ENCODE measurements at places on chromosomes 12 and 14.

DNA sequence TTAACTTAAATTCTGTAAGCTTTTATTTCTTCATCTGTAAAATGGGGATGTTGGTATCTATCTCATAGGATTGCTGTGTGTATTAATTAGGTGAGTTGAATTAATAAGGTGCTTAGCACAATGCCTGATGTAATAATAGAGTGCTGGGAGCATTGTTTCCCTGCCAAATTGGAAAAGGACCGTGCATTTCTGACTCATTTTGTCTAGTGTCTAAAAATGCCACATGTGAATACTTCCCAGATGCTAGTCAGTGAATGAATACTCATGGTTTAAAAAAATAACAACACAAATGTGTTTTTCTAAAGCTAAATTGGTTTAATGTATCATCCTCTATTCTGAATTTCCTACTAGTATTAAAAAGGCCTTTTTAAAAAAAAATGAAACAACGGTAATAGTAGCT is 45.4 kb upstream of the NEDD1 start:
- no peak for DNase-seq

- peak; percentile 40 for DNase-seq
Measured at GRCh38 chr14:70045844-70046535, 142.8 kb downstream of the SLC8A3 start.

- peak; percentile 31 for DNase-seq
Measured at GRCh38 chr14:68137704-68138619, 318.4 kb downstream of the RAD51B start.

- peak; percentile 72 for DNase-seq
Measured at GRCh38 chr12:56628671-56629458, 1.3 kb downstream of the BAZ2A start.

- DNase-seq: peak; percentile 50
Measured at GRCh38 chr14:55107766-55108554, 21.1 kb upstream of the LGALS3 start.

DNA sequence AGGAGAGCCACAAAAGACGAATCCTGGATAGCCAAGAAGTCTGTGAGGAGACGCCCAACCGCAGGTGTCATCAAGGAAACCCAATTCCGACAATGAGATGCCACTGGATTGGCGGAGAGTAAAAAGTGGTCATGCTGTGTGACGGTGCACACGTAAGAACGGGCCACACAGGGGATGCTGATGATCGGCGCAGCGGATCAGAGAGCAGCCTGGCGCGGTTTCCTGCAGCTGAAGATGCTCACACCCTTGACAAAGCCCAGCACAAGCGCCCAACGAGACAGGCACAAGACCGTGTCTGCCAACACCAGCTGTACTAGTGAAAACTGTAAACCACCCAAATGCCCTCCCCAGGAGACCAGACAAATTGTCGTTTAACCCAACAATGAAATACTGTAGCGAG is 55.8 kb downstream of the CCDC85C start:
- no peak for DNase-seq

DNA sequence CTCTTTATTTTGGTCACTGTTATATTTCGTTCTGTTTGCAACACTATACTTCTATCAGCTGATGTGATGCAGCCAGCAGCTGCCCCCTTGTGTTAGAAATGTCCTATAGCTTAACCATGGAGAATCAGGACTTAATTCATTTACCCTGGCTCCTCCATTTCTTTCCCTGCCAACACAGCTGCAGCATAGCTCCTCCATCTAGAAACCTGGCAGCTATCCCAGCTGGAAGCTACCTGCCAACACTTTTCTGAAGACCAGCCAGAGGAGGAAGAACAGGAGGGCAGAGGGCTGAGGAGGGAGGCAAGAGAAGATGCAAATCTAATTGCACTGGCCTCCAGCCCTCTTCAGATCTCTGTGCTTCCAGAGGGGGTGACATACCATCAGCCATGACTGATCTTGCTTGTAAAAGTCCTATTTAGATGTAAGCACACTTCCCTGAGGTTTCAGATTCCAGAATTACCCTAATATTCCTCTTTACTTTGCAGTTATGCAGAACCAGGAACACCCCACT is 156.8 kb upstream of the TMEM260 start:
- peak; percentile 16 for DNase-seq

DNA sequence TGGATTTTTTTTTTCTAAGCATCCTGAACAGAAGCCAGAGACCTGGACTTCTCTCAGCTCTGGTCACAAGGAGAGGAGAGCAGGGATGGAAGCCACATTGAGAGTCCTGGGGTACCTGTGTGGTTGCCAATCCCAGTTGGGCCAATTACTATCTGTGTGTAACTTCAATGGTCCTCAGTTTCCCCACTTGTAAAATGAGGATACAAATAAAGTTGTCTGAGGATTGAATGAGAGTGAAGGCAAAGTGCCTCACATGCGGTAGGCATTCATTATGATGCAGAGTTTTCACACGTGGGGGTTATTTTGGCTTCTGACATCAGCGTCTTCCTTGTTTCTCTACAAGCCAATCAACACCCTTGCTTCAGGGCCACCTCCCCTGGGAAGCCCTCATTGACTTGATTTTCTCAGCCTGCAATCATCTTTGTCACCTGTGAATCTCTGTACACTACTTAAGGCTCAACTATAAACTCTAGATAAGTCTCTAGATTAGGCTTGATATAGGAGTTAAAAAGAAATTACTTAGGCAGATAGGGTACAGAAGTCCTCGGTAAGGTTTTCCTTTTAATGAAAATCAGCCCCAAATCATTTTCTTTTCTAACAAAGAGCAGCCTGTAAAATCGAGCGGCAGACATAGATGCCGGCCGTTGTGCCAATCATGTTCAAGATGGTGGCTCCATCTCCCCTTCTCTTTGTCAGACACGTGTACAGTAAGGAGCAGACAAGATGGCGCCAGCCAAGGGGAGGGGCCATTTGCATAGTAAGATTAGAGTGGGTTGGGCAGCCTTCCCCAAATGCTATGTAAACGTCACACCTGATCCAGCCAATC is 37.8 kb upstream of the FICD start:
- no peak for DNase-seq

GRCh38 chr12:94954948-94955592 is 48.4 kb downstream of the NDUFA12 start:
- no peak for DNase-seq

DNA sequence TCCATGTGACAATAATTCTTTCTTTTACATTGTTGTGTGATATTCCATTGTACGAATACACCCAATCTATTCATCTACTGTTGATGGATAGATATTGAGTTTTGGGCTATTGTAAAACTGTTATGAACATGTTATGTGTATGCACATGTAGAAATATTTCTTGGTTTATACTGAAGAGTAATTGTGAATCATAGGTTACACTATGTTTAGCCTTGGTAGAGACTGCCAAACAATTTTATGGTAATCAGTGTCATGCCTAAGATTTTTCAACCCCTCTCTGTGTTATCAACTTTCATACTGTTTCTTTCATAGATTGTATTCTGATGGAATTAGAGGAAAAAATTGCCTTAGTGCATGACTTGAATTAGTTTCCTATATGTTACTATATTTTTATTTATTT is 39.5 kb downstream of the FRMD6 start:
- DNase-seq: no peak

GRCh38 chr14:68820999-68821683 is 28.3 kb upstream of the ZFP36L1 start:
- peak; percentile 11 for DNase-seq

DNA sequence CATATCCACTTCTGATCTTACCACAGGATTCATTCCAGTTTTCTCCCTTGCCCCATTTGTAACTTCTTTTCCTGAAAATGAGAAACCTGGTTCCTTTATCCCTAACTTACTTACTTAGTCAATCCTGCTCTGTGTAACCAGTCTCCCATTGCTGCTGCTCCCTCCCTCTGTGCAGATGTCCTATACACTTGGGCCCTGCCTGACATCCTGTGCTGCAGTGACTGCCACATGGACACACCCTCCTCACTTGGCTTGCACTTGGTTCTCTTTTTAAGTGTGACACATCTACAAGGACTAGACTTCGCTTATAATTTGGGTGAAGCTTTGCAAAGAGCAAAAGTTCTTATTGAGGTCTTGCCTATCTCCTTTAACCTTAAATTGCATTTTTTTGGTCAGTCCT is 51.4 kb downstream of the FGD4 start:
- DNase-seq: no peak

GRCh38 chr14:87628129-87628528 is 364.9 kb downstream of the GALC start:
- DNase-seq: no peak

- DNase-seq: no peak
Measured at GRCh38 chr12:47039756-47040155, 39.7 kb upstream of the PCED1B start.

DNA sequence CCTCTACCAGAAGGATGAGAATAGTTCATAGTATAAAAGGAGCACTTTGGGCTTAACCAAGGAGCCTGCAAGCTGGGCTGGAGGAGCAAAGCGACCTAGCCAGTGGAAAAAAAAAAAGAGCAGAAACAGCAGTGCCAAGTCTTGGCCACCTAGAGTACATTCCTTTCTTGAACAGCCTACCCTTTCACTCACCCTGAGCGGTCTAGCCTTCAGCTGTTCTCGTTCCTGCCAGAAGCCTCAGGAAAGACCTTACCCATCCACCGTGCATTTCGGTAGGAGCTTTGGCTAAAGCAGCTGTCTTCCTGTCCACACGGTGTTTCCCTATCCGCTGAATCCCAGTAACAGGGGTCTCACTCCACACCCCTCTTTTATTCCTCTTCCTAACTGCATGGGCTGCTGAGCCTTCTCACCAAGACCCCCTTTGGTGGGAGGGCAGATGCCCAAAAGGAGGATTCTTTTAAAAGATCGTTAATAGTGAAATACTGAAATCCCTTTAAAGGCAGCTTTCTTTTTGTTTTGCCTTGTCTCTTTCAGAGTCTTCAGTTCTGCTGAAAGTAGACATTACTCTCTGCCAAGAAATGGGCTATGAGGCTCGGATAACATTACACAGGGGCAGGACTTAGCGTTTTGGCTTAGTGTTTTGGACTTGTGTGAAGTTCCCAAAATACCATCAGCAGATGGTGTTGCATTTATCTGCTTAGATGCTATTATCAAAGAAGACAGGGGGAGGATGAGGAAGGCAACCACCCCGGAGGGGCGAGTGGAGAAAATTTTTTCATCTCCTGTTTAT is 88.5 kb upstream of the METAP2 start:
- no peak for DNase-seq

DNA sequence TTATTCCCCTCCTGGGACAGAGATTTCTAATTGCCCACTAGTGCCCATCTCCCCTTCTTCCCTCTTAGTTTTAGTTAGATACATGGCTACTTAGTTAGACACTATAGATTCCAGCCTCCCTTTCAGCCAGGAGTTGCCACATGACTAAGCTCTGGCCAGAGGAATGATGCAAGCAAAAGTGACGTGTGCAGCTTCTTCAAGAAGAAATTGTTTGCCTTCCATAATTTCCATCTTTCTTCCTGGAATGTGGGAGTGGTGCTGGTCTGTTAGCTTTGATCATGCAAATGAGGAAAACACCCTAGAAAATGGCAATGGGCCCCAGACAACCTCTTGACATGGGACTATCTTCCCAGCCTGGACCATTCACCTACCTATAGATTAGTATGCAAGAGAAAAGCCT is 21.4 kb downstream of the CCDC177 start:
- DNase-seq: no peak

- no peak for DNase-seq
Measured at GRCh38 chr12:25151476-25151875, 43.5 kb downstream of the DNAI7 start.

DNA sequence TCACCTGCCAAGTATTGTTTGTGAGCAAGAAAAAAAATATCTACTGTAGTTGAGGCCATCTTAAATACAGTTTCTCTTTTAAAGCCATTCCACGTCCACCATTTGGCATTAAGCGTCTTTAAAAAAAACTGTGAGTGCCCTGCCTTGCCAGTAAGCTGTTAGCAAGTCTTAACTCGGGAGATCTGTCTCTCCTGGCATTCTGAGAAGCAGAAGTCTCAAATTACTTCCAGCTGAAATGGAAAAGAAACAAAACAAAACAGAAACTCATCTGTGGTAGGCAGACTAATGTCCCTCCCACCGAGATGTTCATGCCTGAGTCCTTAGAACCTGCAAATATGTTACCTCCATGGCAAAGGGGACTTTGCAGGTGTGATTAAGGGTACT is 126.2 kb downstream of the CRADD start:
- DNase-seq: no peak

DNA sequence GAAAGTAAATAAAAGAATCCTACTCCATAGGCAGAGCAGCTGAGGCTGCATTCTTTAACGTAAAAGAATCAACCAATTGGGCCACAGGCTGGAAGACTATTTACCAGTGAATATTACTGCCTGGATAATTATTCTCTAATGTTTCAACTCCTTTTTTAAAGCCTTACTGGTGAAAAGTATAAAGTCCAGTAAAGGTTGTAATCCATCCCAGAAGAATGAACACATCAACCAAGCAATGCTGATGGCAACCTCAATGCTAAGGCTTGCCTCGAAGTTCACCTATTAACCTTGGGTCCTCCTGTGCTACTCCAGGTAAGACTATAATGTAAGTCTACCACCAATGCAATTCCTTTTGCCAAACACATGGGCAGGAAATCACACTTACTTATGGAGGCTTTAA is 77.3 kb downstream of the ATXN2 start:
- DNase-seq: no peak

GRCh38 chr14:85482552-85482951 is 47.4 kb upstream of the FLRT2 start:
- DNase-seq: no peak

DNA sequence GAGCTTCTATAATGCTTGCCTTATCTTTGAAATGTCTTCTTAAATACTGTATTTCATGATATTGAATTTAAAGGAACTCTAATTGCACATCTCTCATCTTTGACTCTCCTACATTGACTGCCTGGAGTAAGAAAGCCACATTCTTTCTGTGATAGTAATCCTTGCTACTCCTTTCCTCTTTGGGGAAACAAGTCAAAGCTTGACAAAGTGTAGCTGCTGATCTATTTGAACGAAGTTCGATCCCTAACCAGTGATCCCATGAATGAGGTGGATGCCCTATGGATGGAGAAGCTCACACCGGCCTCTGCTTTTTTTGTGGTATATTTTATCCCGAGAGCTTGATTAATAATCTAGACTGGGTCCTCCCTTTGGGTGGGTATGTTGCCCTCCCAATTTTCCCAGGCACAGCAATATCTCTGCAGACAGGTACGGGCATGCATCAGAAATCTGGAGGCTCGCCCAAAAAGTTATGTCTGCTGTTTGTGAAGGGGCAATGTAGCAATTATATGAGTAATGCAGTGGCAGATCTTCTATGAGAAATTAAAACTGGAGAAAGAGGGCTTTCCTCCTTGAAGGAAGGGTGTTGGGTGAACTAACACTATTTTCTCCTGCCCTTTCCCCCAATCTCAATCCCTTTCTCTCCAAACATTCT is 163.0 kb upstream of the FRMD6 start:
- DNase-seq: no peak

- DNase-seq: no peak
Measured at GRCh38 chr12:2382370-2383155, 329.8 kb downstream of the CACNA1C start.

DNA sequence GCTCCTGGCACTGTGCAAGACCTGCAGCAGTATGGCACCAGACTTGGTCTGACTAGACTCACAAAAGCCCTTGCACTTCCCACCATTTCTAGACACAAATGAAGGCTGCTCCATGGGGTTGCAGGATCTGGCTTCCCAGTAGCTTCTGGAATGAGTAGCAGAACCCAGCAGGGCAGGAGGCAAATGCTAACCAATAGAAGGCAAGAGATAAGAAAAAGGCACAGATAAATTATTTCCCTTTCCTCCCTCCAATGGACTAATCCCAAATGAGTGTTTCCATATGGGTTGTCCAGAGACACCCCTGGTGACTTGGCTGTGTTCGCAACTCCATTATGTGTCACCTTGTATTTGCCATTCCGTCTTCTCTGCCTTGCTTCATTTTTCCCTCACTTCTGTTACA is 49.7 kb downstream of the KIF21A start:
- DNase-seq: no peak

GRCh38 chr14:104202259-104203070 is 64.1 kb downstream of the KIF26A start:
- DNase-seq: no peak
